Stimulated activated CD4-positive, alpha-beta T cell treated with anti-CD3 and anti-CD28 coated beads, Interleukin-1b, Interleukin-23, amount 100 ng/mL, for 4 hours (primary cell): ENCODE measurements at places on chromosomes 6 and 20.

GRCh38 chr6:22807261-22807660 is 237.9 kb downstream of the HDGFL1 start:
- no peak for DNase-seq

DNA sequence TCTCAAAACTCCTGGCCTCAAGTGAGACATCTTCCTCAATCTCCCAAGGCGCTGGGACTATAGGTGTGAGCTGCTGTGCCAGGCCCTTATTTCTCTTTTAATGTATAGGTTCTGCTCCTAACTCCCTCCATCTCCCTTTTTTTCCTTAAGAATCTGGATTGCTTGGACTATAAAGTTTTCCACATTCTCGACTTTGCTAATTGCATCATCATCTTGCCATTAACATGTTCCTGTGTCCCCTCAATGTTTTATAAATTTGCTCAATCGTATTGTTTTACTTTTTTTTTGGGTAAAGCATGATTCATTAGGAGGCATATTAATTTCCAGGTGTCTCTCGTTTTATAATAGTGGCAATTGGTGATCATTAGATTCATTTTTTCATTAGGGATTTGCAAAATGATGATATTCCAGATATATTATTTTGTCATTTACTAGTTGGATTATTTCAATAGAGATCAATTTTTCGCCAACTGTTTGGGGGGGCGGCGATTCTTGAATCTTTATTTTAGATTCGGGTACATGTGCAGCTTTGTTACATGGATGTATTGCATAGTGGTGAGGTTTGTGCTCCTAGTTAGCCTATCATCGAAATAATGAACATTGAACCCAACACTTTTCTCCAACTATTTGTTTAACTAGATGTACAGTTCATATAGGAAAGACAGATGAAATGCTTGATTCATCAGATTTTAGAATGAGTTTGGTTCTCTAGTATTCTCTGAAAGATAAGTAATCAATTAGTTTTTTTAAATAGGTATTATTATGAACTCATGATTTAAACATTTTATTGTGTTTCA is 68.7 kb downstream of the CBFA2T2 start:
- no peak for DNase-seq

DNA sequence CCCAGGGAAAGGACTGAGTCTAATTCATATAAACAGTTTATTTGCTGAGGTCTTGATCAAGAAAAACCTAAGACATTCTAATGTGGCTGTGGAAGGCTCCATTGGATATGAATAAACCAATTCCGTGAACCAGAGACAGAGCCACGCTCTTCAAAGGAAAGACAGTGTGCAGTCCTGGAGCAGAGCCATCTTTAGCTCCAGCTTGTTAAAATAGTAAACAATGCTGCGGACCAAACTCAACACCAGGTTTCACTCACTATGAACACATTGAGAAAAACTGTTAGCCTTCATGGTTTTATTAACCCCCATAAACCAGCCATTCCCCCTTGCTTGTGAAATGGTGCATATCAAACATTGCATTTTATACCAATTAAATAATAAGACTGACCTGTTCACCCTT is 61.9 kb downstream of the COL9A1 start:
- DNase-seq = no peak

DNA sequence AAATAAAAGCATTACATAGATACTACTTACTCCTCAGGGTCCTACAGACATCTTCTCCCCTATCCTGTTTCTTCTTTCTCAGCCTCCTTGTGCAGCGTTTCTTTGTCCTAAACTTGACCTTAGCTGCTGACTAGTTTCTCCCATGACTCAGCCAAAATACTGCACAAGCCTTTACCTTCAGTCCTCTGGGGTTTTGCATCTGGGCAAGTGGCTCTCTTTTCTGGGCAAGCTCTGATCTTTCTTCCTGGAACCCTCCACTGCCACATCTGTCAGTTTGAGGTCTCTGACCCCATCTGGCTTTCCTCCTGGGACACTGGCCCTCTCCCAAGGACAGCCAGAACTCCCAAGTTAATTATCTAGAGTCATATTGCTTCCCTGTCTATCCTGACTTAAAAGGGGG is 838.4 kb downstream of the DHX35 start:
- DNase-seq = no peak

DNA sequence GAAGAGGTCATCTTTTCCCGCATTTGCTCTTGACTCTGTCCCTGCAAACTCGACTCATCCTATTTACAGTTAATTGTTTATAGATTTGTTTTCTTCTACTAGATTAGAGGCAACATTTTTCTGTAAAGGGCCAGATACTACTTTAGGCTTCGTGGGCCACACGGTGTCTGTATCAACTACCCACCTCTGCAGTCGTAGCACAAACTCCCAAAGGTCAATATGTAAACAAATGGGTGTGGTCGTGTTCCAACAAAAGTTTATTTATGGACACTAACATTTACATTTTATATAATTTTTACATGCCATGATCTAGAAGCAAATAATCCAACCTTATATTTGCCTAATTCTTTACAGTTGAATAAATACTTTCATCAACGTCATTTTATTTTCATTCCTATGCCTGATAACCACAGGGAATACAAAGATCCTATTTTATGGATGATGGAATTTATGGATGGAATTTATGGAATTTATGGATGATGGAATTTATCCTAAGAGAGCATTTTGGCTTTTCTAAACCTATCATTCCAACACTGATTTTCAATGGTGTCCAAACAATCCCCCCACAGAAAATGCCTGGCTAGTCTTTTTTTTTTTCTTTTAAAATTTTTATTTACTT is 232.8 kb downstream of the MYLK4 start:
- DNase-seq = no peak

DNA sequence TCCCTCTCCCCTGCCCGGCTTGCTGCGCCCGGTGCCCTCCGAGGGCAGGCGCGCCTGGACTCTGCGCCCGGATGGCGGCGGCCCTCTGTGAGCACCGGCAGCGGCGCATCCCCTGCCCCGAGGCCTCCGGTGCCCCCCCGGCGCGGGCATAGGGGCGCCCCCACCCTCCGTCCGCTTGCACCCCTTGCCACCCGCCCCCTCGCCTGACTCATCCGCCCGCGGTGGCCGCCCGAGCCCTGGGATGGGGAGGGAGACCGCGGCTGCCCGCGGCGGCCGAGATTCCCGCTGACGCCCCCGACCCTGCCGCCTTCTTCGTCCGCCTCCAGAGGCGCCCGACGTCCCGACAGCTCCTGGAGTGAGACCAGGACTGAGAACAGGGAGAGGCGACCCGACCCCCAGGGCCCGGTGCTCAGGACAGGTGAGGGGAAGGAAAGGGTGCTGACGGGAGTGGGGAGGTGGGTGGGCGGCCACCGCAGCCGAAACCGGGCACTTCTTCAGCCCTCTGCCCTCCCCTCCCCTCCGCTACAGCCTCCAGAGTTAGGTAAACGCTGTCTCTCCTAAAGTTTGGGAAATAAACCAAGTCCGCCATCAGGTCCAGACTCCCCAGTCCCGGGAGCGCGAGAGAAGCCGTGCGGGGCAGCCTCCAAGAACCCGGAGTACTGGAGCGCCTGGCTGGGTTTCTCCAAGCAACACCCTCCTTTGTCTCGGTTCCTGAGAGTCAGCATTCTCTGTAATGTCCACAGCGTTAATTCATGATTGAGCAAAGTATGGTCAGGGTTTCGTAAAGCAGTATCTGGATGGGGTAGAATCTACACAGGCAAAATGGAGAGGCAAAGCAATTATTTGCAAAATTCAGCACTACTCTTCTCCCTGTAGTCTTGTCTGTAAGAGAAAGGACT is 539 bp downstream of the TMEM200A start:
- DNase-seq = peak; percentile 27

DNA sequence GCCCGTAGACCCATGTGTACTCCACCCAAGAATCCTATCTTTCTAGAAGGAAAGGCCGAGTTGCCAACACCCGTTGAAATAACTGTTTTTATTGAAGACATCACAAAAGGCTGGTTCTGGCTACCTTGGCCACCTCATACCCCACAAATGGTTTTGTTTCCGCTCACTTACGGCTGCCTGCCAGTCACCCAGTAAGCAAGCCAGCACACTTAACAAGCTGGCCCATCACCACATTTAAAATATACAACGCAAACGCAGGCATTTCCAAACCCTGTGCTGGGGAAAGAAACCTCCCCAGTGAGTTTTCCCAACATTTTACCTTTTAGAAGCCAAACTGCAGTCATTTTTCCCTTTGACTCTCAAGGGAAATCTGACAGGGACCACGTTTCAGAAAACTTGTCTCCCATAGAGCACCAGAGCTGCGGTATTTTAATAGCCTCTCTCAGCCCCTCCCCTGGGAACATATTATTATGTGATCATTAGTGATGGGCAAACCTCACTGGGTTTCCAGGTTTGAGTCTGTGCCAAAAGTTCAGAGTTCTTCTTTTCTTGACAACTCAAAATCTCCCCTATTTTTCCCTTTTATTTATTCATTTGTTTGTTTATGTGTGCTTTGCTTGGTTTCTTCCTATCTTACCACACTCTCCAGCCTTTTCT is 36.7 kb upstream of the BMP2 start:
- no peak for DNase-seq

- no peak for DNase-seq
These were observed 179.7 kb upstream of the SUPT3H start for GRCh38 chr6:45557454-45557853.

GRCh38 chr6:71289802-71290175 is 1.2 kb downstream of the OGFRL1 start:
- DNase-seq = no peak

- DNase-seq = no peak
These were observed 63.9 kb upstream of the GLP1R start for GRCh38 chr6:38984723-38985122.

GRCh38 chr20:17443131-17443858 is 87.9 kb downstream of the BFSP1 start:
- no peak for DNase-seq

GRCh38 chr20:19969106-19969505 is 48.1 kb upstream of the NAA20 start:
- no peak for DNase-seq

GRCh38 chr6:111942561-111942960 is 69.3 kb upstream of the FYN start:
- DNase-seq = no peak

DNA sequence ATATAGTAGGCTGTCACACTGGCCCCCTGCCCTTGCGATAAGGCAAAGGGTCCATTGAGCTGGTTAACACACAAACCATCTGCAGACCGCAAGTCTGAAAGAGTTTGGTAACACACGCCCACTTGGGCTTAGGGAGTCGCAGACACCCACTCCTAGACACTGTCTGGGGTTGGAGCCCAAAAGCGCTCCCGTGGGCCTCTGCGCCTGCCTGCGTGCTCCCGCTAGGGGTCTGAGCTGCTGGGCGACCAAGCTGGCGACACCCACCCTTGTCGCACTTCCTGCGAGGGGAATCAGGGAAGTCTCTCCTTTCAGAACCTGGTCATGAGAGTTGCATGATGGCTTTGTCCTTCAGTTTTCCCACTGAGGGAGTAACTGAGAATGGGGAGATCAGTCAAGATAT is 653.0 kb downstream of the HTR1B start:
- no peak for DNase-seq

- DNase-seq = peak; percentile 59
These were observed 8.3 kb upstream of the NCOA3 start for GRCh38 chr20:47493175-47493962.

GRCh38 chr6:143023695-143024094 is 37.0 kb upstream of the AIG1 start:
- no peak for DNase-seq

GRCh38 chr6:111667931-111668330 is 62.3 kb upstream of the TRAF3IP2 start:
- DNase-seq = no peak

GRCh38 chr20:47735412-47736400 is 49.6 kb downstream of the SULF2 start:
- DNase-seq = no peak

DNA sequence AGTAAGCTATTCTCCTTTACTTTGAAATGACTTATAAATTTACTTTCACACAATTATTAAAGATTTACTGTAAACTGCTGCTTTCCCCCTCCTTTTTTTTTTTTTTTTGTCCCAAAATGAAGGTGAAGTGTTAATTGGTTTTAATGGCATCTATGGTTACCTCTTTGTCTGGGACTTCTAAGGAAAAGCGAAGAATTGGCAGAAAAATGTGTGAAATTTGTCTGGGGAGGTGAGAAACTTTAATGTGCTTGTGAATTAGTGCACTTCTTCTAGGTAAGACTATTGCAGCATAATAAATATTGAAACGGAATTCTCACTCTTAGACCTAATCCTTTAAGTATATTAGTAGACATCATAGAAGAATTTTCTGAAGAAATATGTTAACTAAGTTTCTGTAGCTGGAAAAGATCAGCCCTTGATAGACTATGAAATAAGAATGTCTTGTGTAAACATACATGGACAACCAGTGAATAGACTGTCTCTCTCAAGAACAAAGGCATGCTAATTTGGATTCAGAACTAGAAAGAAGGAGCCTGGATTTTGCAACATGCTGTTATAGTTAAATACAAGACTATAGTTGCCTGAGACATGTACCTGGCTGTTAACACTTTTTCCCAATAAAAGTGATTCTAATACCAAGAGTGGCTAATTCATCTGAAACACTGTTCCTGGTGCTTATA is 23.9 kb downstream of the FLRT3 start:
- DNase-seq = no peak

DNA sequence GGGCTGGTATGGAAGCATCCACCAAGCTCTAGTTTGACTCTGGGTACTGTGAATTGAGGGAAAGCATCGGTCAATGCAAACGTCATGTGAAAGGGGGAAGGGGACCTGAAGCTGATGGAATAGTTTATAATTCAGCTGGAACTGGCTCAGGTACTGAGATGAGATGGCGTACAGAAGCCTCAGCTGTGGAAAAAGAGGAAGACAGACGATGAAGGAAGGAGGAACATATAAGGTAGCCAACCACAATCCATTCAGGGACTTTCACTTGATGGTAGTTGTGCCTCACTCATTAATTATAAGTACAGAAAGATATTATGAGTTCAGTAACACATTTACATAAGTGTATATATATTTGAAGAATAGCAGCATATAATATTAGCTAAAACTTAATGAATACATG is 2.7 kb downstream of the CALHM5 start:
- DNase-seq = no peak

GRCh38 chr6:82017773-82018172 is 229.8 kb downstream of the IBTK start:
- no peak for DNase-seq

GRCh38 chr6:158303210-158303731 is 9.0 kb upstream of the TULP4 start:
- no peak for DNase-seq

- DNase-seq = no peak
These were observed 317.1 kb downstream of the ESR1 start for GRCh38 chr6:152124429-152125074.

- DNase-seq = no peak
These were observed 525.2 kb downstream of the PKHD1 start for GRCh38 chr6:51562198-51562597.

GRCh38 chr6:81128671-81129070 is 623.8 kb downstream of the TENT5A start:
- DNase-seq = no peak

DNA sequence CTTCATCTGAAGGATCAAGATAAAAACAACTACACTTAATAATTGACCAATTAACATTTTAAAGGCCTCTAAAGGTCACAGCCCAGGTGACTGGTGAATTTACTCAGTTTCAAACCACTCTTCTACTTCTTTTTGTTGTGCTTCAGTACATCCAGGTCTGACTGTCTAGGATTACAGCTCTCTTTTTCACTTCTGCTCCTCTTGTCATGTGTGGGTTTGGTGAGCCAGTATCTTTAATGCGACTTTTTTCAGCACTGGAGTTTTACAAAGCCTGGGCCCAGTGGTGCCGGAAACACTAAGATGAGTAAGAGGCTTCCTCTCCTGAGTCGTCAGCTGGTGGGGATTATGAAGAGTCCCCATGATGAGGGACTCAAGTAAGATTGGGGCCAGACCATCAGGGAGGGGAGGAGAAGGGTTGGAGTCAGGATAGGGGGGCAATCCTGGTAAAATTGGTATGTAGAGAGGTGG is 27.0 kb downstream of the HECA start:
- DNase-seq = peak; percentile 40

GRCh38 chr6:136103763-136104311 is 146.3 kb downstream of the MTFR2 start:
- DNase-seq = no peak
